ENCODE measurements at places on chromosomes 11 and 22.

GRCh38 chr11:31936312-31936711 is 125.2 kb upstream of the PAX6 start:
- DNase-seq = no peak

GRCh38 chr11:27497284-27497866 is 9.2 kb downstream of the LIN7C start:
- no peak for DNase-seq

GRCh38 chr11:74675761-74676160 is 55.5 kb downstream of the CHRDL2 start:
- DNase-seq = no peak

GRCh38 chr11:95267601-95268213 is 36.7 kb upstream of the SESN3 start:
- DNase-seq = no peak

DNA sequence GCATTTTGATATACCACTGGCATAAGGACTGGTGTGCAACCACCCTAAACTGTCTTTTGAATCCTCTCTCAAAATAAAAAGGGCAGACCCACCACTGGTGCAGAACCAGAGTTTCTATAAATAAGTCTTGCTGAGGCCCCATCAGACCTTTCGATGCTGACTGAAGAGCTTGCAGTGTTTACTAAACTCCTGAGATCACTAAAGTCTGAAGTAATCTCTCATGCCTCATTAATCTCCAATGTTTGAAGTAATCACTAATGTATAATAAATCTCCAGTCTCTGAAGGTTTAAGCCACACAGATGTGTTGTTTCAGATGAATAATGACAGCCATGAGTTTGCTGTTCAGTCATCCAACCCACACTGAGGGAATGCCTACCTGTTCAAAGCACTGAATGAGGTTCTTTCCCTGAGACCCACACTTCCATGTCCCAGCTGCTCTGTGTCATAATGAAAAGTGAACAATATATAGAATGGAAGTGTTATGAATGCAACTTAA is 50.6 kb upstream of the DEUP1 start:
- no peak for DNase-seq

GRCh38 chr11:65822776-65823528 is 10.8 kb upstream of the SNX32 start:
- DNase-seq = peak; percentile 60

DNA sequence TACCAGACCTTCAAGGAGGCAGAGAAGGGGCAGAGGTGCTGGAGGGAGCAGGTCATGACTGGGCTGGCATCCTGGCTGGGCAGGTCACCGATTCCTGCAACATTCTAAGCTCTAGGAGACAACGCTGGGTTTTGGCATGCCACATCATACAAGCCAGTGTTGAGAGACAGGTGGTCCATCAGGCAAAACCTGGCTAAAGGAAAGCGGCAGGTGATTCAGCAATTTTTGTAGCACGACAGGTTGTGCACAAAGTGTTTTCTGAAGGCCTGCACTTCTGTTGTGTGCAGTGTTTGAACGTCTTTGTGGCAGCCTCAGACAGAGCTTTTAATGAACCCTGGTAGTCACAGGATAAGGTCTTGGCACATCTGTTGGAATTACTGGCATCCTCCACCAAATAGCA is 69.9 kb upstream of the BID start:
- no peak for DNase-seq

DNA sequence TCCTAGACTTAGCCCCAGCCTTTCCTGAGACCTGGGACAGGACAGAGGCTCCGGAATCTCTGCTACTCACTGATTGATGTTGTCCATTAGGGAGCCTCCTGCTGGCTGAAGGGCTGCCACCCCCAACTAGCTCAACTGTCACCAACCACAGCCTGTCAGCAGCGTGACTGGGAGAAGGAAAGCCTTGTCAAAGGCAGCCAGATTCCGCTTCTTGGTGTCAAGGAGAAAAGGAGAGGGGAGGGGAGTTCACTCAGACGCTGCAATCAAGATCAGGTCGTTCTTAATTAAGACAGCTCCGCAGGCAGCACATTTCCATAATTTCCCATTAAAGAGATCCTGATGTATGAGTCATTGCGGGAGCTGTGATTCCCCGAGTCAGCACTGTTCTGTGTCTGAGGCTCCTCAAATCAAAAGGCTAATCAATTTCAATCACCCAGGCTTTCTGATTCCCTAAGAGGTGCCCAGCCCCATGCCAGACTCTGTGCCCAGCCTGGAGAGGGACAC is 152.8 kb upstream of the ZBED5 start:
- no peak for DNase-seq

DNA sequence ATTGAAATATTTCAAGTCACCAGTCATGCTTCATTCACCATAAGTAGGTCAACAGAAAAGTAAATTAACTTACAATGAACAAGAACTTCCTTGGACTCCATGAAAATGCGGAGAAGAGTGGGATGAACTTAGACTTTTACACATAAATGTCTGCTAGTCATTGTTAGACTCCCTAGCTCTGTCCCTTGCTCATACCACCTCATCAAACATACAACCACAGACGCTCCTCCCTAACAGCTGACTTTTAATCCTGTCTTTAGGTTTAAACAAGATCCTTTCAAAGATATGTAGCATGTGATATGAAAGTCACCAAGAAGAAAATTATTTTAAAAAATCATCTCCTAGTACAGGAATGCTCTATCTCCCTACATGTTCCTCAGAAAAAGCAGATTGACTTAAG is 248.1 kb downstream of the DLG2 start:
- DNase-seq = no peak

DNA sequence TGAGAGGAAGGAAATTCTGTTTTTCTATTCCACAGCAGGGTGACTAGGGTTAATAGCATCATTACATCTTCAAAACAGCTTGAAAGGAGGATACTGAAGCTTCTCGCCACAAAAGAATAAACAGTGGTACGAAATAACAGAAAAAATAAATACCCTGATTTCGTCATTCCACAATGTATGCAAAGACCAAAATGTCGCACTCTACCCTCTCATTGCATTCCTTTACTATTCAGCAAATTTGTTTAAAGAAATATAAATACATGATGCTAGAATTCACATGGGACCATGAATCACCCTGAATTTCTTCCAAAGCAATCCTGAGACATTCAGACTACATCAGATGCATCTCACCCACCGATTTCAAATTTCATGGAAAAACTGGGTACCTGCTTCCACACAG is 112.3 kb upstream of the TOP3B start:
- DNase-seq = no peak

DNA sequence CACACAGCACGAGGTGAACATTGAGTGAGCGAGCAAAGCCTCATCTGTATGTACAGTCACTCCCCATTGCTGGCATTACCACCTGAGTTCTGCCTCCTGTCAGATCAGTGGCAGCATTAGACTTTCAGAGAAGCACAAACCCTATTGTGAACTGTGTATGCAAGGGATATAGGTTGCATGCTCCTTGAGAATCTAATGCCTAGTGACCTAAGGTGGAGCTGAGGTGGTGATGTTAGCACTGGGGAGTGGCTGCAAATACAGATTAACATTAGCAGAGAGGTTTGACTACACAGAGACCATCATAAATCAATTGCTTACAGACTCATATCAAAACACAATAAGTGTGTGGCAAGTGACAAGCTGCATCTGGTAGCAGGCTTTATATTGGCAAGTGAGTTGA is 262.5 kb upstream of the ANO5 start:
- no peak for DNase-seq

DNA sequence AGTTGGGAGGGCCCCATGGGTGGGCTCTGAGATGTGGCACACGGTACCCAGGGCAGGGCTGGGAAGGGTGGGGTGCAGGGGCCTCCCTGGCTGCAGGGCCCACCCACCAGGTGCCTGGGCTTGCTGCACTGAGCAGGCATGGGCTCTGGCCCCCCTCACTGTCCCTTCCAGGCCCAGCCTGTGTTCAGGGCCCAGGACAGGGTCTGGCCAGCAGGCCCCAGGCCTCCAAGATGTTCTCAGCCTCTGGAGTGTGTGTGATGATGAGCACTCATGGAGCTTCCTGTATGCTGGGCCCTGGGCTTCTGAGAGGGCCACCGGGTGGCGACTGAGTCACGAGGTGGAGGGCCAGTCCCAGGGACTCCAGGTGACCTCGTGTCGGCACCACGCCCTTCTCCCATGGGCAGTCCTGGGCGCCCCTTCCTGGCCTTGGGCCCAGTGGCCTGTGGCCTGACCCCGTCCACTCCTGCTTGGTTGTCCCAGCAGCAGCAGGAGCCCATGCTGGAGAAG is 55.9 kb upstream of the CCDC188 start:
- DNase-seq = peak; percentile 87

DNA sequence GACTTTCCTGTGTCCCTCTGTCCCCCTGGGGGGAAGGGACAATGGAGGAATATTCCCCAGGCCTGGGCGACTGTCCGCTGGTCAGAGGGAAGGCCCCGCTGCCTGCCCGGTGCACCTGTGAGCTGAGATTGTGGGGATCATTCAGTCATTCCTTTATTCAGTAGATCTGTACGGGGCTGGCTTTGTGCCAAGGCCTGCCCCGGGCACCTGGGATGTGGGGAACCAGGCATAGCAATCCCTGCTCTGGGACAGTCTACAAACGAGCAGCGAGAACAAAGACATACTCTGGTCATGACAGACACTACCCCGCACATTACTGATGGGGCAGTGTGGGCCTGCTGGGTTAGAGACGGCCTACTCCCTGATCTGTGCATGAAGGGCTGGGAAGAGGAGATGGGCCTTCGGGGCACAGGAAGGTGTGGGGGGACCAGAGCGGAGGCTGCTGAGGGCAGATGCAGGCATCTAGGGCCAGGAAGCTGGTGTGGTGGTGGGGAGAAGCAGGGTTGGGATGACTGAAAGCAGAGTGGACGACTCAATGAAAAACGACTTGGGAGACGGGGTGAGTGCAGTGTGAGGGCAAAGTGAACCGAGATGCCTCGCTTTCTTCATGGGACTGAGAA is 1.8 kb upstream of the MYO7A start:
- no peak for DNase-seq

DNA sequence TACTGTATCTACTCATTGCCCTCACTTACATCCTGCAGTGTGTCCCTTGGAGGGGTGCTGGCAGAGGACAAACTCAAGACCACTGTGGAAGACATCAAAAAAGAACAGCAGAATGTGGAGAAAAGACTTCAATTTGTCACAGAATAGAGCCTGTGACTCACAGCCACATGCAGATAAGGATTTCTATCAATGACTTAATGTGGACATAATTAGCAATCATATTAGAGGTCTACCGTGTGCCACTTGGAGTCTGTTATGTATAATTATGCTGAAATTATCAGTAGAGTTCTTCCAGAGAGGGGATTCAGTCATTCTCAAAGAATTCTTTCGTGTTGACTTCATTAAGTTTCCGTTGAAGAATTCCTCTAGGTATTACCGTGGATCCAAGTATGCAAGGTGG is 473.5 kb downstream of the MIAT start:
- DNase-seq = no peak

DNA sequence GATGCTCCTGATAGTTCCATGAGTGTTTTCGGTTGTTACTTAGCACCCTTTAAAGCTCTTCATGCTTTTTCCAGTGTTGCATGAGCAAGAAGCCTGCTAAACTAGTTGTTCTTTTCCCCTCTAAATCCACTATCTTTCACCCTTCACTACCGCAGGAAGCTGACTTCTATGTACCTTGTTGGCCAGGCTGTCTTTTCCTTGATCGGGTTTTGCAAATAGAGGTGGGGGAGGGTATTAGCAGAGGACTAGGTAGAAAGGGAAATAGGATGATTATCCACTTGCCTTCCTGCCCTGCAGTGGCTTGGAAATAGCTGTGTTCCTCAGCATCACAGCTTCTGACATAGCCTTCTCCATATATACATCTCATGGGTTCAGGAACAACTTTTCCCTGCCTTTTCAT is 23.9 kb downstream of the AASDHPPT start:
- no peak for DNase-seq

DNA sequence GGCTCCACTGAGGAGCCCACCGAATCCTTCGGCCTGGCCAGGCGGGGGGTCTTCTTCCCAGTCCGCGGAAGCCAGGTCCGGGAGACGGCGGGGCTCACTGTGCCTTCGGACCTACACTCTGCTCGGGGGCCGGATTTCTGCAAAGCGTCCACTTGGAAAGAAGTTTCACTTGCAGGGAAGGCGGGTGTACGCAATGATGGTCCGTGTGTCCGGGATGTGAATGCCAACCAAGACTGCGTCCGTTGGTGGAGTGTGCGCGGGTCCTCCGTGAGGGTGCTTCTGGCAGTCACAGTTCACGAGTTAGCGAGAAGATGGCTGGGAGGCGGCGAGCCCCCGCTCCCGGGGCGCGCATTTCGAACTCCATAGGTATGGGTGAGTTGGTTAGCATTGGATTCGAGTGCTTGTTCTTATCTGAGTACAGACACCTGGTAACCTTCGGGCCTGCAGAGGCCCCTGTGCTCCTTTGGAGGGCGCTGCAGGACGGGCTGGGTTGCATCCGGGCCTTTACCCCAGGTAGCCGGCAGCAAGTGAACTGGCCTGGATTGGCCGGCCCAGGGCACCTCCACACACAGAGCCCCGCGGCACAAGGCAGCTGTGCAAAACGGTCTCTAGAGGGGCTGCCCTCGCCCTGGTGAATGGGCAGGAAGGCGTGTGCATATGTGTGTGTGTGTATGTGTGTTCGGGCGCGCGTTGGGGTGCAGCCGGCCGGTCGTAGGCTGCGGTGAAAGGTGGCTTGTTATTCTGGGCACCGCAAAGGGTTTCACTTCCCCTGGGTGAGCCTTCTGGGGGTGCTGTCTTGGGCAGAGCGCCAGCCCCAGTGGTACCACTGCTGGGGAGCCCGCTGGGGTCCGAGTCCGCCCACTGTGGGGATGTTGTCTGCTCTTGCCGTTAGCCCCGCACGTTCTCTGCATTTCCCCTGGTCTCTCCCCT is 13.3 kb upstream of the CYP2R1 start:
- peak; percentile 62 for DNase-seq

GRCh38 chr11:17277024-17277584 is 565 bp downstream of the NUCB2 start:
- DNase-seq = no peak

- no peak for DNase-seq
Measured at GRCh38 chr11:96748639-96749370, 359.0 kb downstream of the JRKL start.

GRCh38 chr11:61899146-61899841 is 7.9 kb upstream of the FADS3 start:
- peak; percentile 85 for DNase-seq

- DNase-seq = no peak
Measured at GRCh38 chr11:112166562-112166961, 610 bp upstream of the TEX12 start.

GRCh38 chr11:65896034-65896999 is 3.9 kb downstream of the FOSL1 start:
- no peak for DNase-seq

DNA sequence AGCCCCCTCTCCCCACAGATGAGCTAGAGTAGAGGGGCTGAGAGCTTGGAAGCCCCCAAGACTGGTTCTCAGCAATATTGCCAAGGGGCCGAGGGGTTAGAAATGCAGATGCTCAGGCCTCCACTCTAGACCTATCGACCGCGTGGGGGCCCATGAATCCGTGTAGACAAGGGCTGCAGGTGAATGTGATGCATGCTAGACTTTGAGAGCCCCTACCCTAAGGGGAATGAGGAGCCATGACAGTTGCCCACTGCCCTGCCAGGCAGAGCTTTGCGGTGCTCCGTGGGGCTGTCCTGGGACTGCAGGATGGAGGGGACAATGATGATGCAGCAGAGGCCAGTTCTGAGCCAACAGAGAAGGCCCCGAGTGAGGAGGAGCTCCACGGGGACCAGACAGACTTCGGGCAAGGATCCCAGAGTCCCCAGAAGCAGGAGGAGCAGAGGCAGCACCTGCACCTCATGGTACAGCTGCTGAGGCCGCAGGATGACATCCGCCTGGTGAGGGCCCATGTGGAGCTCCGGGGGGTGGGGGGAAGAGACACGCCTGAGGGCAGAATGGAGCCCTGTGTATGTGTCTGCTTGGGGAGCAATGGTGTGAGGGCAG is 1.3 kb downstream of the SSH3 start:
- no peak for DNase-seq
